ENCODE measurements at places on chromosomes 6 and 20.

GRCh38 chr20:49245921-49246740 lies 26.9 kb downstream of the DDX27 start:
- no peaks in the 10 kb centered on the region for H3K4me1 ChIP-seq
- no peak for DNase-seq

GRCh38 chr20:18585134-18585533 lies 2.7 kb upstream of the DTD1 start:
- H3K36me3 ChIP-seq, result no peaks in the 10 kb centered on the region
- no peaks in the 10 kb centered on the region for H3K27me3 ChIP-seq
- no peak overlapping the region for H3K27ac ChIP-seq
- DNase-seq, result no peak
- H3K4me1 ChIP-seq, result peaks cover 6% of the 10 kb centered on the region

- H3K27ac ChIP-seq, result no peak overlapping the region
- no peaks in the 10 kb centered on the region for H3K4me1 ChIP-seq
- DNase-seq, result no peak
- no peak overlapping the region for H3K4me3 ChIP-seq
- H3K27me3 ChIP-seq, result no peaks in the 10 kb centered on the region
- no peaks in the 10 kb centered on the region for H3K36me3 ChIP-seq
Measured at GRCh38 chr6:38774929-38775707, 60.0 kb downstream of the DNAH8 start.

DNA sequence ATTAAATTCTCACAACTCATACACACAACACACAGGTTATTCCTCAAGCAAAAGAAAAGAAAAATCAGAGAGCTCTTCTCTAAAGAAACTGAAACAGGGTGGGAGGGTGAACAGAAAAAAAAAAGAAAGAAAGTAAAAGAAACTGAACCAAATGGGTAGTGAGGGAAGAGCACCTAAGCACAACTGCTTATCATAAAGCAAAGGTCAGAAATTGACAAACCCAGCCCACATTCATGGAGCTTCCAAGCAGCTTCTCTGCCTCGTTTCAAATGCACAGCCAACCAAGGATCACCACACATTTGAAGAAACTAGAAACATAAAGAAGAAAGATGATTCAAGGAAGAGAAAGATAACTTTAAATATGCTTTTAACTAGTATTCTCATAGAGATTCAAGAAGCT lies 90.5 kb downstream of the RNGTT start:
- no peaks in the 10 kb centered on the region for H3K4me1 ChIP-seq
- H3K36me3 ChIP-seq, result no peaks in the 10 kb centered on the region
- no peak overlapping the region for H3K4me3 ChIP-seq
- DNase-seq, result no peak
- H3K27ac ChIP-seq, result no peak overlapping the region

GRCh38 chr20:43558412-43559146 lies at the start of gene SGK2:
Gene SGK2, plus strand, starts transcription at chr20:43559027. Its CDS starts 7,469 bp downstream, at chr20:43566496.
- H3K4me1 ChIP-seq, result no peaks in the 10 kb centered on the region
- no peaks in the 10 kb centered on the region for H3K36me3 ChIP-seq
- H3K4me3 ChIP-seq, result no peak within 1 kb of the TSS
- H3K27me3 ChIP-seq, result no peaks in the 10 kb centered on the region

DNA sequence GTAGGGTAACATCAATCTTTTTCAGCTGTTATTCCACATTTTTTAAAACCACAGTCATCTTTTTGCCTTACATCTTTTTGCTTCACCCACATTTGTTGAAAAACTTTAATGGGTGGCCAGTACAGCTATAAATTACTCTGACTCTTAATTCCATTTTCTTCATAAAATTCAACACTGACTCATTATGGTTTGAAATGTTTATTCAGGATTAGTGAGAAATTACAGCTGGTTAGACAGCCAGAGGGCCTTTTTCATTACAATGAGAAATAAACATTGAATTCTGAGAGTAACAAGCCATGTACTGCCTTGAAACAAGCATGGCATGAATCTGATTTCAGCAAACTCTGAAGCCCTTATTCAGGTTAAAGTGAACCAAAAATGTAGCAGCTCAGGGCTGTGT lies 19.5 kb downstream of the NDUFAF4 start:
- DNase-seq, result no peak
- no peaks in the 10 kb centered on the region for H3K36me3 ChIP-seq
- no peaks in the 10 kb centered on the region for H3K27me3 ChIP-seq
- no peak overlapping the region for H3K27ac ChIP-seq
- H3K4me3 ChIP-seq, result no peak overlapping the region
- H3K4me1 ChIP-seq, result no peaks in the 10 kb centered on the region

GRCh38 chr20:56676001-56676400 lies 46.9 kb downstream of the TFAP2C start:
- no peaks in the 10 kb centered on the region for H3K36me3 ChIP-seq
- no peaks in the 10 kb centered on the region for H3K4me1 ChIP-seq
- no peak overlapping the region for H3K27ac ChIP-seq
- no peak for DNase-seq
- H3K4me3 ChIP-seq, result no peak overlapping the region
- H3K27me3 ChIP-seq, result no peaks in the 10 kb centered on the region

DNA sequence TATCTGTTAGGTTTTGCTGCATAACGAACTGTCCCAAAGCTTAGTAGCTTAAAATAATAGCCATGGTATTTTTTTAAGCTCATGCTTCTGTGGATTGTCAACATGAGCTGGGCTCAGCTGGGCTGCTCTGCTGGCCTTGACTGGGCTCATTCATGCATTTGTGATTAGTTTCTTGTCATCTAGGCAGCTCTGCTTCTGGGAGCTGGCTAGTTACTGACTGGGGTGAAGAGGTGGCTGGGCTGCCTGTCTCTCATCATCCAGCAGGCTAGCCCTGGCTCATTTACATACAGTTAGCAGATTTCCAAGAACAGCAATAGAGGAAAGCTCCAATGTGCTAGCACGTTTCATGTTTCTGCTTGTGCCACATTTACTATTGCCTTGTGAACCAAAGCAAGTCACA lies 165.1 kb upstream of the PCSK2 start:
- no peak overlapping the region for H3K27ac ChIP-seq
- H3K4me1 ChIP-seq, result no peaks in the 10 kb centered on the region
- no peak overlapping the region for H3K4me3 ChIP-seq
- no peak for DNase-seq
- H3K36me3 ChIP-seq, result no peaks in the 10 kb centered on the region

- no peak overlapping the region for H3K27ac ChIP-seq
- H3K36me3 ChIP-seq, result no peaks in the 10 kb centered on the region
- H3K4me3 ChIP-seq, result no peak overlapping the region
- no peaks in the 10 kb centered on the region for H3K4me1 ChIP-seq
- H3K27me3 ChIP-seq, result no peaks in the 10 kb centered on the region
Measured at GRCh38 chr6:36368921-36369865, 18.3 kb downstream of the ETV7 start.

GRCh38 chr6:39223555-39223954 lies 5.7 kb downstream of the KCNK5 start:
- H3K4me3 ChIP-seq, result no peak overlapping the region
- H3K27ac ChIP-seq, result no peak overlapping the region
- peaks cover 10% of the 10 kb centered on the region for H3K4me1 ChIP-seq
- H3K27me3 ChIP-seq, result no peaks in the 10 kb centered on the region
- no peak for DNase-seq

DNA sequence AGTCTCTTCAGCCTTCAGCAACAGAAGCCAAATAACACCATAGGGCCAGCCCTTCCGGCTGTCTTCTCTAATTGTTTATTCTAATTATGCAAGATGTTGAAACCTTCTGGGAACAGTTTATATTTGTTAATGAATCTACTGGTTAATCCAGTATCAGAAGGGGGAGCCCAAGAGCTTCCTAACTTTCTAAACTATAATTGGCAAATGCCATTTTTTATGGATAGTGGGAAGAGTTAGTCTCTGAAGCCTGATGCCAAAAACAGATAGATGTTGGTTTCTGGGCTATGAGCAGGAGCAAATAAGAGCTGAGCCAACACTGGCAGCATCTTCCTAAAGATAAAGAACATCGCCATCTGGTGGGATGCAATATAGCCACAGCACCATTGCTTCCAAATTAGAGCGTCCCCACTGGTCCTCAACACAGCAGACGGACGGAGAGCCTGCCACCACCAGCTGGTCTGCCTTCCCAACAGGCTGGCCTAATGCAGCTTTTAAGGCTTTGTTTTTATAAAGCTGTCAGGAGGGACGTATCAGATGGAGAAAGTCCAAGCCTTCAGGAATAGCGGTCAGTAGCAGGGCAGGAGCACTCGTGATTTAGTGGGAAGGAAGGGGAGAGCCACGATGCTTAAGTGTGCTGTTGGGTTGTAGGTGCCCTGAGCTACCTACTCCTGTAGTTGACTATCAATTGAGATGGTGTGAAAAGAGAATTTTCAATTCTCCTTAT lies 118.8 kb downstream of the RALGAPA2 start:
- peaks cover 42% of the 10 kb centered on the region for H3K36me3 ChIP-seq
- no peak for DNase-seq
- no peak overlapping the region for H3K4me3 ChIP-seq
- no peaks in the 10 kb centered on the region for H3K4me1 ChIP-seq
- no peak overlapping the region for H3K27ac ChIP-seq
- H3K27me3 ChIP-seq, result no peaks in the 10 kb centered on the region

GRCh38 chr6:715709-716491 lies 23.0 kb upstream of the EXOC2 start:
- no peaks in the 10 kb centered on the region for H3K36me3 ChIP-seq
- H3K27ac ChIP-seq, result no peak overlapping the region
- no peak for DNase-seq

DNA sequence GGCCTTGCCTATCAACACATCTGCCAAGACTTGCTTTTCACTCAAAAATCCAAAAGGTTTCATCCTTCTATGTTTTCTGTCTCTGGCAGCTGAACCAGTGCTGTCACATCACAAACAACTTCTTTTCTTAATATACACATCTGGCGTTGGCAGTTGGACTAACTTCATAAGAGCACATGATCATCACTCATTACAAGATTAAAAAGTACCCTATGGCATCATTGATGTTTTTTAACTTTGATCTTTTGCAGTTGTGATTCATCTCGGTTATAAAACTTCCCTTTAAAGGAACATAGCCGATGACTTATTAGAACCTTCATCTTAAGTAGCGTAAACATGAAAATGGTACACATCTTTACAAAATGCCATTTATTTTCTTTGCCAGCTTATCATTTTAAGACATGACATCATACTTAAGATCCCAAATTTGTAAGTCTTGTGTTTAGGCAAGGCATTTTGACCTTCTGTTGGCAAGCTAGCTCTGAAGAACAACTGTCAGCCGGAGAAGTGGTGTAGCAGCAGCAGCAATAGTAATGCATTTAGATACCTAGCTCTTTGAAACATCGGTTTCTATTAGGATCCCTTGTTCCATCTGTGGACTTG lies 64.2 kb upstream of the SUPT3H start:
- no peaks in the 10 kb centered on the region for H3K36me3 ChIP-seq
- no peaks in the 10 kb centered on the region for H3K27me3 ChIP-seq
- no peak for DNase-seq

DNA sequence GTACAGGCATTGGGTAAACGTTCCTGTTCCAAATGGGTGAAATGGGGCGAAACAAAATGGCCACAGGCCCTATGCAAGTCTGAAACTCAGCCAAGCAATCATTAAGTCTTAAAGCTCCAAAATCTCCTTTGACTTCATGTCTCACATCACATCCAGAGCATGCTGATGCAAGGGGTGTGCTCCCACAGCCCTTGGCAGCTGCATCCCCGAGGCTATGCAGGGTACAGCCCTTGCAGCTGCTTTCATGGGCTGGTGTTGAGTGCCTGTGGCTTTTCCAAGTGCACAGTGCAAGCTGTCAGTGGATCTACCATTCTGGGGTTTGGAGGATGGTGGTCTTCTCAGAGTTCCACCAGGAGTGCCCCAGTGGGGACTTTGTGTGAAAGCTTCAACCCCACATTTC lies 270.0 kb upstream of the CDYL start:
- no peak overlapping the region for H3K4me3 ChIP-seq
- H3K27me3 ChIP-seq, result no peaks in the 10 kb centered on the region
- H3K4me1 ChIP-seq, result no peaks in the 10 kb centered on the region

DNA sequence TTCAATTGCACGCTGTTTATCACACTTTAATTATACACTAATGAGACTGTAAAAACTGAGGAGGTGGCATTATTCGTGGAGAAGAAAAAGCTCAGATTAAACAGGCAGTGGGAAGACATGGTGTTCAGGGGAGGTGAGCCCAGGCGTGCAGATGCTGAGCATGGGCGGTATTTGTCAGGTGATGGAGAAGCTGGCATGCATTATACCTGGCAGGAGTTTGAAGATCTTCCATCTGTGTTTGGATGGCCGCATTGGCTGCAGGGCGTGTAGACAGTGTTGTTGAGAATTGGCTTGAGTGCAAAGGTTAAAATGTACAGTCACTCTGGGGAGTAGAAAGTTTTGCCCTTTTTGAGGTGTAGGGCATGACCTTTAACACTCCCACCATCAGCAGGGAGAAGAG lies 213.8 kb downstream of the ERMARD start:
- no peak overlapping the region for H3K4me3 ChIP-seq
- peaks cover 12% of the 10 kb centered on the region for H3K4me1 ChIP-seq
- no peaks in the 10 kb centered on the region for H3K36me3 ChIP-seq
- no peaks in the 10 kb centered on the region for H3K27me3 ChIP-seq

GRCh38 chr20:15220778-15221565 lies 883.6 kb upstream of the FLRT3 start:
- no peak overlapping the region for H3K27ac ChIP-seq
- H3K4me1 ChIP-seq, result no peaks in the 10 kb centered on the region
- no peaks in the 10 kb centered on the region for H3K36me3 ChIP-seq
- no peaks in the 10 kb centered on the region for H3K27me3 ChIP-seq

- no peak for DNase-seq
- H3K27ac ChIP-seq, result no peak overlapping the region
- no peak overlapping the region for H3K4me3 ChIP-seq
- H3K36me3 ChIP-seq, result no peaks in the 10 kb centered on the region
- H3K27me3 ChIP-seq, result no peaks in the 10 kb centered on the region
Measured at GRCh38 chr6:130503146-130503545, 137.3 kb downstream of the TMEM200A start.

- no peaks in the 10 kb centered on the region for H3K27me3 ChIP-seq
- H3K36me3 ChIP-seq, result peaks cover 8% of the 10 kb centered on the region
- H3K4me3 ChIP-seq, result no peak overlapping the region
- H3K27ac ChIP-seq, result no peak overlapping the region
Measured at GRCh38 chr6:36232172-36232571, 35.6 kb downstream of the BRPF3 start.

DNA sequence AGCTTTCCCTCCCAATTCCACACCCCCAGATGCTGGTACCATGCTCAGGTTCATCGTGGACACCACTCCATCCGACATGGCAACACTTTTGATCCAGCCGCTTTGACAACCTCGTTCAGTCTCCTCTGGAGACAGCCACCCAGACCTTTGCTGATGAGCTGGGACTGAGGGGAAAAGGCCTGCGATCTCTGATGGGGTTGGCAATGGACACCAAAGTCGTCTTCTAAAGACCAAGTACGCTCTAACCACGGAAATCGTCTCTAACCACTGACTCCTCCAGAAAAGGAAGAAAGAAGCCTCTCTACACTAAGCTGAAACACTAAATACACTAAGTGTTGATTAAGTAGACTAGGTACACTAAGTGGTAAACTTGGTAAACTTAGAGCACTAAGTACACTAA lies 26.1 kb upstream of the HLA-E start:
- H3K27me3 ChIP-seq, result peaks cover 31% of the 10 kb centered on the region
- peaks cover 32% of the 10 kb centered on the region for H3K4me1 ChIP-seq
- no peak overlapping the region for H3K4me3 ChIP-seq
- no peak overlapping the region for H3K27ac ChIP-seq

GRCh38 chr20:41331731-41332130 lies 8.9 kb upstream of the LPIN3 start:
- no peaks in the 10 kb centered on the region for H3K36me3 ChIP-seq
- no peak overlapping the region for H3K4me3 ChIP-seq
- no peaks in the 10 kb centered on the region for H3K27me3 ChIP-seq
- DNase-seq, result no peak
- H3K4me1 ChIP-seq, result peaks cover 13% of the 10 kb centered on the region
- no peak overlapping the region for H3K27ac ChIP-seq

All from esophagus squamous epithelium (tissue), 5 donors.